GM23248 (cell line): ENCODE measurements at places on chromosomes 1 and 21. TPM values are rescaled to one million over a fixed set of nuclear protein-coding genes. Genes with fewer than 3 reads are reported as not detected.

- no peaks in the 10 kb centered on the region for H3K4me1 ChIP-seq
- H3K4me3 ChIP-seq = no peak overlapping the region
- DNase-seq = no peak
- H3K27ac ChIP-seq = no peak overlapping the region
- H3K27me3 ChIP-seq = no peaks in the 10 kb centered on the region
Observed at GRCh38 chr1:247862756-247863155, 5.8 kb downstream of the TRIM58 start.

- peak overlapping the region; percentile 64 for H3K27ac ChIP-seq
- DNase-seq = peak; percentile 60
- H3K4me1 ChIP-seq = peaks cover 14% of the 10 kb centered on the region
- H3K4me3 ChIP-seq = peak overlapping the region; percentile 32
- no peaks in the 10 kb centered on the region for H3K27me3 ChIP-seq
Observed at GRCh38 chr1:24673341-24673740, 30.2 kb downstream of the SRRM1 start.

GRCh38 chr21:44062380-44062779, 44.8 kb upstream of the PWP2 start:
- no peak overlapping the region for H3K27ac ChIP-seq
- H3K4me3 ChIP-seq = no peak overlapping the region
- H3K36me3 ChIP-seq = peaks cover 15% of the 10 kb centered on the region; the same call in 1 of the 2 replicates
- DNase-seq = no peak
- H3K27me3 ChIP-seq = no peaks in the 10 kb centered on the region

DNA sequence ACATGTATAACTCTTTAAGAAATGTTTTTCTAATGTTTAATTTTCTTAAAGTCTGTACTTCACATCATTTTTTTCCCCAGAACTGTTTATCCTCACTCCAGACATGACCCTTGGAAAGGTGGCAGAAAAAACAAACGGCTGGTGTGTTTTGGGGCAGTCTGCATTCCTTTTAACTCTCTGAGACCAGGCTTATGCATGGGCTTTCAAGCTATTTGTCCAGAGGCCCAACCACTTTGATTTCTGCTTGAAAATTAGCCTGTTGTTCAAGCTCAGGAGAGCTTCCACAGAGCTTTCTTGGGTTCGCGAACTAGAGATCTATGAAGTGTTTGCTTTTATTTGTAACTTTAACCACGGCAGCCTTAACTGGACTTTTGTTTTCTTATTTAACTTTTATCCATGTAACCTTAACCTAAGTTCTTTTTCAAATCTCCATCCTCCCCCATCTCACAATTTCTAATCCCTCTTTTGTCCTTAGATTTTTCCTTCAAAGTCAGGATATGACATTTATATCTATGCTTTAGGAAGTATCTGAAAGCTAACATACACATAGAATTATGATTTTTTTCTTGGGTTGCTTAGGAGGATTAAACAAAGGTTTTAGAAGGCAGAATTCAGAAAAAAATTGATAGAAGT, 111.8 kb downstream of the FGGY start:
- no peak overlapping the region for H3K4me3 ChIP-seq
- no peak overlapping the region for H3K27ac ChIP-seq
- peaks cover 16% of the 10 kb centered on the region for H3K4me1 ChIP-seq
- H3K36me3 ChIP-seq = no peaks in the 10 kb centered on the region
- DNase-seq = no peak

DNA sequence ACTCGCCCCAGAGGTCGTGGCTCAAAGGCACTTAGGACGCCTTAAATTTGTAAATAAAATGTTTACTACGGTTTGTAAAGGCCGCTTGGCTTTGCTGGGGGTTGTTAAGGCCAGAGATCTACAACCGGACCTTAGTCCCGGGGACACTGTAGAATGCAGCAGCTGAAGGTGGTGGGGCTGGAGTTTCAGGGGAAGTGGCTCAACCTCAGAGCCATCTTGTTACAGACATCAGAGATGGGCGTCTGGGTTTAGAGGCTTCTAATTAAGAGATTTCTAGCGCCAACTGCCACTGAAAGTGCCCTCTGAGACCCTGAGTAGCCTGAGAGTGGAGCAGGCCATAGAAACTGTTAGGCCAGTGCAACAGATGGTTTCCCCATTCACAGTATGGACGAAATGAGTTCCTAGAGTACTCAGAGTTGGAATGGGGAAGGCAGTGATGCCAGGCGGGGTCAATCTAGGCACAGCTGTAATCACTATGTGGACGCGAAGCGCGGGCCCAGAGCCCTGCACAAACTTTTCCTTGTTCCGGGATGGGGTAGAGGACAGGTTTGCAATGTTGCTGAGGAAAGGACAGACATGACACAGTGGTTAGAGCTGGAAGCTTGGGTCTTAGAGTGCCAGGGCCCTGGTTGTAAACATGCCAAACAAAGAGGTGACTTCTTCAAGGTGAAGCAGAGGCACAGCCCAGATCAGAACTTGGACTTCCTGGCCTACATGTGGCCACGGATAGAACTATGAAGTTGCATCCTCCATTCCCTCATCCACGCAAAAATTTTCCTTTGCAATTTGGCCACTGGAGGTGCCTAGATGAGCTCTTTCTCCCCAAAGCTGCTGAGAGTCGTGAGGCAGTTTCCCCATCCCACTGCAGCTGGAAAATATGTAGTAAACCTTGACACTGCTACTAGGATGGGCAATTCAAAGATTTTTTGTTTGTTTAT, 6.0 kb downstream of the HLX start:
- H3K27me3 ChIP-seq = no peaks in the 10 kb centered on the region
- peaks cover 11% of the 10 kb centered on the region for H3K4me1 ChIP-seq
- no peak for DNase-seq
- H3K4me3 ChIP-seq = no peak overlapping the region
- H3K36me3 ChIP-seq = peaks cover 38% of the 10 kb centered on the region

DNA sequence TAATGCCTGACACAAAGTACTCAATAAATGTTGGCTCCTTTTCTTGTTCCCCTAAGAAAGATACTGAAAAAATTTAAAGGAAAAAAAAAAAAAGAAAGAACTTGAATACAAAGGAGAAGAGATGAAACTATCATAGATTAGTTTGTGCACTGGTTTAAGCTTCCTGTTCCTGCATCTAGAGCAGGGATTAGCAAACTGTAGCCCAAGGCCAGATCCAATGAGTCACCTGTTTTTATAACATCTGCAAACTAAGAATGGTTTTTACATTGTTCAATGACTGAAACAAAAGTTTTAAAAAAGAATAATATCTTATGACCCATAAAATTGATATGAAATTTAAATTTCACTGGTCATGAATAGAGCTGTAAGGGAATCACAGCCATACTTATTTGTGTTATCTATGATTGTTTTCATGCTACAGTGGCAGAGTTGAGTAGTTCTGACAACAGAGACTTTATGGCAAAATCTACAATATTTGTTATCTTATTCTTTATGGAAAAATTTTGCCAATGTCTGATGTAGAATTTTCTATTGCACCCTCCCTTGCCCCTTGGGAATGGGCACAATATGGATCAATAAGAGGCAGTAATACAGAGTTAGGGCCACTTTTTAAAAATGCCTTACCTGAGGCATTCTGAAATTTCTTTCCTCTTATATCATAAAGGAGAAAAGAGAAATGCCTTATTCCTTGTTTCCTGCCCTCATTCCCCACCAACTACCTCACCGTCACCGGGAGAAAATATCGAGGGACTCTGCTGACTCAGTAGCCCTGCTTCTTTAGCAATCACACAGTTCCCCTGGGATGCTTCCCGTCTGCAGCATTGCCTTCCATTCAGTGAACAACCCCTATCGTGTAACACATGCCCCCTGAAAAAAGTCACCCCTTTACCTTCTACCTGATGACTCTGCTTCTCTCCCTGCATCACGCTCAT, 50.6 kb downstream of the WDR64 start:
- H3K27ac ChIP-seq = peak overlapping the region; percentile 50
- H3K4me3 ChIP-seq = no peak overlapping the region; the same call in 1 of the 2 replicates
- no peaks in the 10 kb centered on the region for H3K27me3 ChIP-seq
- peak; percentile 83 for DNase-seq
- H3K36me3 ChIP-seq = no peaks in the 10 kb centered on the region

GRCh38 chr1:21347072-21347581, 56.9 kb upstream of the ECE1 start:
- H3K27me3 ChIP-seq = no peaks in the 10 kb centered on the region
- H3K4me3 ChIP-seq = no peak overlapping the region
- no peaks in the 10 kb centered on the region for H3K36me3 ChIP-seq
- H3K27ac ChIP-seq = no peak overlapping the region
- peaks cover 25% of the 10 kb centered on the region for H3K4me1 ChIP-seq

- DNase-seq = no peak
- H3K4me3 ChIP-seq = peak overlapping the region; percentile 96
Observed at GRCh38 chr1:39026866-39027507, 837 bp downstream of the NDUFS5 start.

DNA sequence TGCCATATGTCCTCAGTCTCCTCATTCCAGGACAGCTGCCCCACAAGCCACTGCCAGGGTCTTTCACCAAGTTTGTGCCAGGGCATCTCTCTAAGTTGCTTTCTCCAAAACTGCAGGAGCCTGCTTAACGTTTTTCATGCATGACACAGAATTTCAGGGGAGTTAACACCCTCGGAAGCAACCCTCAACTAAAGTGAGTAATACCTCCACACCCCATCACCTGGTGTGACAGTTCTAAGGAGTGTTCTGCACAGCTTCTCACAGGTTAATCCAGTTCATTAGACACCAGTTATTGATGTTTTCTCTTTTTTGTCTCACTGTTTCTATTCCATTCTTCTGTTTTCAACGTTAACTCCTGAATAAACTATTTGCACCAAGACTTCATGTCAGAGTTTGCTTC, 115.0 kb downstream of the BACH1 start:
- DNase-seq = no peak
- H3K4me1 ChIP-seq = no peaks in the 10 kb centered on the region
- no peak overlapping the region for H3K27ac ChIP-seq
- no peak overlapping the region for H3K4me3 ChIP-seq
- H3K36me3 ChIP-seq = no peaks in the 10 kb centered on the region

DNA sequence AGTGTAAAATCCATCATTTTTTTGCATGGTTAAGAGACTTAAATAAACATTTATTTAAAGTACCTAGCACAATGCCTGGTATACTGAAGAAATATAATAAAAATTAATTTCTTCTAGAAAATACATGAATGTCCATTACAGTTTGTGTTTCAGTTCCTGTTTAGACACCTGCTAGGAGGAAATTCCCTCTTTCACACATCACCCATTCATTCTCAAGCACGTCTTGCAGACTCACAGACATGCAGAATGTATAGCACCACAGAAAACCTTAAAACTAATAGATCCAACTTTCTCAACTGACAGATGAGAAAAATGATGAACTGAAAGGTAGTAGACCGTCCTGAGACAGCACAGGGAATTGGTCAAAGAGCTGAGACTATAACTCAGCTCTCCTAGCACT, 172.2 kb upstream of the C8B start:
- no peak overlapping the region for H3K27ac ChIP-seq
- H3K4me1 ChIP-seq = peaks cover 15% of the 10 kb centered on the region
- no peaks in the 10 kb centered on the region for H3K27me3 ChIP-seq
- no peak overlapping the region for H3K4me3 ChIP-seq
- DNase-seq = no peak

DNA sequence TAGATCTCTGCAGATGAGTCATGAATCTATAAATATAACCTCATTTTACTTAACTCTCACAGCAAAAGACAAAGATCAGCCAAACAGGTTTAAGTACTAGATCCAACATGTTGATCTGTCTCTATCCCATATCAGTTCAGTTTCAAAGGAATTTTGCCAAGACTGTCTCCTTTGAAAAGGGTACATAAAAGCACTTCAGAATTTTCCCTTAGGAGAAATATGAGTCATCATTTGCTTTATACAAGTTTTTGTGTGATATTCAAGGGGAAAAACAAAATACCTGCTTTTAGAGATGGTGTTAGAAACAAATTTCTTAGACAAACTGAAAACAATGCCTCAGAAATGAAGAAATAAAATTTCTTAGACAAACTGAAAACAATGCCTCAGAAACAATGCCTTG, 73.5 kb upstream of the LRRC7 start:
- no peaks in the 10 kb centered on the region; the same call in 1 of the 2 replicates for H3K27me3 ChIP-seq
- H3K27ac ChIP-seq = no peak overlapping the region
- DNase-seq = no peak
- H3K4me3 ChIP-seq = no peak overlapping the region

DNA sequence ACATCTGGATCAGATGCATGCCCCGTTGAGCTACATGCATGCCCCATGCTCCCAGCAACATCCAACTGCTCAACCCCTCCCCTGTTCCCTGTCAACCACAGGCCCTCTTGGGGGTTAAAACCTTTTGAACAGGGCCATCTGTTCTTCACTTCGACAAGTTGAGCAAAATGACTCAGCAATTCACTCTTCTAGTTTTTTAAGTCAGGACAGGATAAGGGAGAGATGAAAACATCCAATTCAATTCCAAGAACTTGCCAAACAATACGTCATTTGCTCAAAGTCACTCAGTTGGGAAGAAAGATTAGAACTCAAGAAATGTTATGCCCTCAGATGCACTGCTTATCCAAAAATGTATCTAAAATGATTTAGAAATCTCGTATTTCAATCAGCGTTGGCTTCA, 46.1 kb upstream of the MTF2 start:
- no peaks in the 10 kb centered on the region for H3K36me3 ChIP-seq
- no peak for DNase-seq
- H3K4me3 ChIP-seq = no peak overlapping the region
- H3K27me3 ChIP-seq = peaks cover 20% of the 10 kb centered on the region
- H3K4me1 ChIP-seq = no peaks in the 10 kb centered on the region

DNA sequence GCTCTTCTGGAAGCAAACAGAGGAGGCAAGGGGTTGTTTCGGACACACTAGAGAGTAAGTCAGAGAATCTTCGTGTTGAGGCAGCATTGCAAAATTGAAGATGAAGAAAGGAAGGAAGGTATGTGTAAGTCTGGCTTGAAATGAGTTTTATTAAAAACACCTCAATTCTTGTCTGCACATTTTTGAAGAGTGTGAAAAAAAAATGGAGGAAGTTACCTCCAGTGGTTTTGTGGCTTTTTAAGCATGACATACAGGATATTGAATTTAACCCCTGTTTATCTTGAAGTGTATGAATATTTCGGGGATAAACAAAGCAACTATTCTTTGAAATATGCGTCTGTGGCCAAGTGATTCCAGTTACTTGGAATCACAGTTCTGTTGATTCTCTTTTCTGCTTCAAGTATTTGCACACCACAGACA, 203.2 kb upstream of the SGIP1 start:
- no peaks in the 10 kb centered on the region for H3K27me3 ChIP-seq
- H3K36me3 ChIP-seq = no peaks in the 10 kb centered on the region
- DNase-seq = peak; percentile 25
- H3K27ac ChIP-seq = peak overlapping the region; percentile 98
- H3K4me3 ChIP-seq = peak overlapping the region; percentile 92; the same call in 1 of the 2 replicates

PROK1 gene
- not detected in 2 replicates for total RNA-seq

LAMC1 gene
- 686 and 727 TPM in 2 replicates for total RNA-seq

EDARADD gene
- total RNA-seq = 0.86 and 2.3 TPM in 2 replicates
